BJ (cell line): ENCODE measurements at places on chromosomes 13 and 19.

- no peak for DNase-seq
Observed at GRCh38 chr13:74056801-74057542, 77.2 kb downstream of the KLF12 start.

DNA sequence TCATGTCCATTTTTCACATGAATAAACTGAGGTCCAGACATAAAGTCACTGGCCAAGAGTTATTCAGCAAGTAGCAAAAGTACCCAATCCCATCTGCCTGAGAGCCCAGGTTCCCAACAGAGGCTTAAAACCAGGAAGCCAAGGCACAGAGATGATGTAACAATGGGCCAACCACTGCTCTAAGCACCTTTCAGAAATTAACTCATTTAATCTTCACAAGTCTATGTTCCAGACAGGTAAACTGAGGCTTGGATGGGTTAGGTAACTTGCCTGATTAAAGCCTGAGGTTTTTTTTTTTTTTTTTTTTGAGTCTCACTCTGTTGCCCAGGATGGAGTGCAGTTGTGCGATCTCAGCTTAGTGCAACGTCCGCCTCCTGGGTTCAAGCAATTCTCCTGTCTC lies 4.0 kb upstream of the DYRK1B start:
- DNase-seq, result no peak

DNA sequence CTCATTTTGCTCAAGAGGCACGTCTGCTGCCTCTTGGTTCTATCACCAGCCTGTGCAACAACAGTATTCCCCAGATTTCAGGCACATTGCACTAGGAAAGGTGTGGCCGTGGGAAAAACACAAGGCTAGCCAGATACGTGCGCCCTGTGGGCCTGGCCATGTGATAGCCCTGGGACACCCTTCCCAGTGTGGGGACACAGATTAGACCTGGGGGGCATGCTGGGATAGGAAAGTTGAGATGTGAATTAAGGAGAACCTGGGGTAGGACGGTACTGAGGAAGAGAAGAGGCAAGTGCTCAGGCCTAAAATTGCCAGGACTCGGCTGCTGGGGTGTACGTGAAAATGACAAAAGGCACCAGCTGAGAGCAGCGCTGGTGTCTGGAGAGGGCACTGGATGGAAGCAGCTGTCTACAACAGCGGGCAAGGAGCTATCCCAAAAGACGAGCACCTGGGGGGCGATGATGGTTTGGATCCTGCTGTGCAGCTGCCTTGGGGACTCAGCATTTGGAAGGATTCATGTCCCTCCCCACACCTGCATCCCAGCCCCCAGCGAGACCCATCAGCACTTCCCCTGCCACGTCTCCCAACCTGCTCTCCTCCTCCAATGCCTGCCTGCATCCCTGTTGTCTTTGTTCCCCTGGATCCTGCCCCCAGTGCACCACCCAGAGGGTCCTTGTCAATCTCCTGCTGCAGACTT lies 54.3 kb downstream of the GGACT start:
- no peak for DNase-seq

DNA sequence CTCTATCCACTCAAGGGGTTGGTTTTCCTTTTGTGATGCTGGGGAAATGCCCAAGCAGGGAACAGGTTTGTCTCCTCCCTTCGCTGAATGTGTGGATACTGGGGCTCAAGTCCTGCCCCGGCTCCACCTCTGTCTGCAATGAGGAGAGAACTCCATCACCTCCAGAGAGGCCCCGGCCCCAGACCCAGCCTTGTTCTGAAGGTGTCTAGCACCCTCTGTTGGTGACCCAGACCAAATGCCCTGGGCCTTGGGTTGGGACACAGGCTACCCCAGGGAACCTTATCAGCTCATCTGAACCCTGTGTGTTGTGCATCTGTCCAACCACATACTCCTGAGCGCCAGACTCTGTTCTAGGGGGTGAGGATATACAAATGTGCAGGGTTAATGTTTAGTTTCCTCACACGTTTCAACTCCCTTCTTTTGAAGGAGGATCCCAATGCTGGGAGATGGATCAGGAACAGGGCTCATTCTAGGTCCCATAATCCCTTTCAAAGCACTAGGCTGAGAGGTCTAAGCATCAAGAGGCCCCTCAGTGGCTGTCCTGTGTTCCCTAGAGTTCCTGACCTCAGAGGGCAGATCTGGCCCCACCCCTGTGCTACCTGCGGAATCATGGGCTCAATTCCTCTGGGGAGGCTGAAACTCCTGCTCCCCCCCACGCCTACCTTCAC lies 112.5 kb upstream of the SLC7A1 start:
- DNase-seq, result no peak

DNA sequence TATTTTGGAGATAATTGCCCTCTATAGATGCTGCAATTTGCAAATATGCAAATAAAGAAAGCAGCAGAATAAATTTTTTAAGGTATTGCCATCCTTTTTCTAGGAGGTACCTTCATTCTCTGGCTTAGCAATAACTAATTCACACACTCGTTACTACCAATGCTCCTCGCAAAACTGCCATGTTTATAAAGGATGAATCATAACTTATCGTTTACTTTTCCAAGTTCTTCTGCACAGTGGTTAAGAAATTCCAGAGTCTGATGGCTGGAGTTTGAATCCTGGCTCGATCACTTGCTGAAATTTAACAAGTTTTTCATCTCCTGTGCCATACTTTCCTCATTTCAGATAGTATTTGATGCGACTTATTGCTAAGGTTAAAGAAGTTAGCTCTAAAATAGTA lies 708.6 kb upstream of the KLHL1 start:
- DNase-seq, result no peak

DNA sequence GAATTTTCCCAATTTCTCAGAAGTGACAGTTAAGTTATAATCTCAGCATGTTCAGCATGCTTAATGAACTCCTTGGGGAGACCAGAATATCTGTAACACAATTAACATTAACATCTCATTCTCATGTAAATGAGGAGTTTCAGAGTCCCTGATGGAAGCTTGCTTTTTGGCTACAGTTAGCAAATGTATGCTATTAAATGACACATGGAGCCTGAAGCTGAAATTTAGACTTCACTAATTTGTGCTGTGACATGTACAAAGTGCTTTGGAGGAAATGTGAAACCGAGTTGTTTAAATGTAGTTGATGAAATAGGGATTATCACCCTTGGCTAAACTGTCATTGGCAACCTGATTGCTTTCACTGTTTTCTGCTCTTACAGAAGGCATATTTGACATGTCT lies 2265.1 kb upstream of the PCDH20 start:
- no peak for DNase-seq

DNA sequence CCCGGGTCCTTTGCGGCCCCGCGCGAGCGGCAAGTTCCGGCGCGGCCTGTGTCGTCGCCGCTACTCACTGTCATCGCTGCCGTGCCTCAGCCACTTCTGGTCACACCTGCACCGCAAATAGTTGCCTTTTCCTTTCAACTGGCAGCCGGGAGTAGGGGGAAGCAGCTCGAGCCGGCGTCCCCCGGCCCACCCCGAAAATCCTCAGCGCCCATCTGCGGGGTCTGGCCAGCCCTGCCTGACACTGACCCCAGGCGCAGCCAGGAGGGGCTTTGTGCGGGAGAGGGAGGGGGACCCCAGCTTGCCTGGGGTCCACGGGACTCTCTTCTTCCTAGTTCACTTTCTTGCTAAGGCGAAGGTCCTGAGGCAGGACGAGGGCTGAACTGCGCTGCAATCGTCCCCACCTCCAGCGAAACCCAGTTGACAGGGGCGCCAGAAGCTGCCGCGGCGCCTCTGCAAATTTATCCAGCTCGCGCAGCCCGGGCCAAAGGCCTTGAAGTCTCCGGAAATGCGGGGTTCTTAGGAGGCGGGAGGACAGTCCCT lies 1.7 kb downstream of the PDX1 start:
- DNase-seq, result no peak
